ENCODE measurements at places on chromosomes 3 and 15.

GRCh38 chr3:129323651-129324294 is 45.1 kb downstream of the HMCES start:
- peak; percentile 77 for DNase-seq

DNA sequence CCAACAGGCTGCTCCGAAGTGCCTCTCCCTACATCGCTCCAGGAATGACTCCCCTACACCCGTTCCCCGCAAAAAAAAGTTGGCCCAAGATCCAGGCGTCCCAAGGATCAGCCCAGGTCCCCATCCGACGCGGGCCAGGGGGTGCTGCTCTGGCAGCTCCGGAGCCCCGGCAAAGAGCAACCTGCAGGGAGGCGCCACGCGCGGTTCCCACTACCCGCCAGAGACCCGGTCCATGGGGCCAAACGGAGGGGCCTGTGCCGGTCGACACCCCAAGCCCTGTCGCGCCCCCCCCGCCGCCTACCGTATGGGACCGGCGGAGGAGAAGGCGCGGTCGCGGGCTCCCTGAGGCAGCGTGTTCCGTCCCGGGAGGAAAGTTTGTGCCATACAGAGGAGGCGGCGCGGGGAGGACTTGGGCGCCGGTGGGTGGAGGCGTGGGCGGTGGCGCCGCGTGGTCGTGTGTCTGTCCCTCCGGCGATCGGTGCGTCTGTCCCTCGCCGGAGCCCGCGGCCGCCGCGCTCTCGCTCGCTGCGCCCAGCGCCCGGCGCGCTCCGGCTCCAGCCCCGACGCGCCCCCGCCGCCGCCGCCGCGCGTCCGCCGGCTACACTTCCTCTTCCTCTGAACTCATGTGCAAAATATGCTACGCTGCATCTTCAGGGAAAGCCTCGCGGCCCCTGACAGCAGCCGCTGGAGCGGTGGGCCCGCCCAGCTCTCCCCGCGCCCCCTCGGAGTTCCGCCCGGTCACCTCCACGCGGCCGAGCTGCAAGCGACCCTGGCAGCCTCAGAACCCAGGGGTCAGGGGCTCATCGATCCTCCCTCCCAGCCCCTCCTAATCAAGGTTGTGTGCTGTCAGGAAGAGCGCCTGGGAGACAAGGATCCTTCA is at the start of gene RFTN1:
Gene RFTN1 (minus strand): TSS at position 559 of the 880 bp plus-strand sequence. CDS start 19,830 bp downstream, outside the sequence.
- peak; percentile 41 for DNase-seq

- no peak for DNase-seq
These were observed 116.5 kb upstream of the ALDH1A3 start for GRCh38 chr15:100762913-100763834.

GRCh38 chr3:4466741-4467521 is at the start of gene SUMF1:
SUMF1 (minus strand) TSS chr3:4467269; CDS start chr3:4467245, 24 bp downstream.
- peak; percentile 83 for DNase-seq

GRCh38 chr3:46399557-46399956 is 7.3 kb downstream of the CCR5AS start:
- DNase-seq: no peak

DNA sequence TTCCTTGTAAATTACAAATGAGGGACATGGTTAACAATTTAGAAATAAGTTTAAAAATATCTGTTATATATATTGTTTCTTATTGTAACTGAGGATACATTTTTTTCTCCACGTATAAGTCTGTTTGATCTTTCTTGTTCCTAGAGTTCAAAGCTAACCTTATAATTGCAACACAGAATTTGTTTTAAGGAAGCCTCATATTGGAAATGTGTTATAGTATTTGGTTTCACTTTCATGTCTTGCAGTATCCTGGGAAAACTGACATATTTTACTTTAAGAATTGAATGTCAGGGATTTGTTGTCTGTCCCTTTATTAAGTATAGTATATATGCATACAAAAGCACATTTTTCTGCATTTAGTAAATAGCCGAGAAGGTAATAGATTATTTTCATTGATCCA is 23.5 kb upstream of the NIT2 start:
- no peak for DNase-seq

Data from GM12891 (cell line).